ENCODE measurements at places on chromosomes 4 and X.

GRCh38 chr4:165563851-165564250 is 185.0 kb downstream of the CPE start:
- DNase-seq, result no peak

DNA sequence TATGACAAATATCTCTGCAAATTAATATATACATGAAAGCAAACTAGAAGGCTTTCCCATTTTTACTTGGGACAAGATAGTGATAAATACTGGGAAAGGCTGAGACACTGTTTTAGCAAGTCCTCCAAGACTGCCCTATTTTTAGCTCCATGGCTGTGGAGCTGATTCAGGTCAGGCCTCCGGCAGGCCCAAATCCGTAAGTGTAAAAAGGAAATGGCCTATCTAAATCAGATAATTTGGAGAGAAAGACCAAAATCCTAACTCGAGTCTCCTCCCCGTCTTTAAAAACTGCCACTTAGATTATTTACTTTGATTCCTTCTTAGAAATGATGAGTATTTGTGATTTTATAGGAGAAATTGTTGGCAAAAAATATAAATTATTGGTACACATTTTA is 2.9 kb downstream of the OTUD4 start:
- DNase-seq, result no peak

- DNase-seq, result no peak
These were observed 240.6 kb downstream of the AFAP1 start for GRCh38 chr4:7699031-7699430.

- peak; percentile 57 for DNase-seq
These were observed 85.7 kb upstream of the MTM1 start for GRCh38 chrX:150482537-150483206.

GRCh38 chr4:161002386-161002785 is 1161.4 kb downstream of the FSTL5 start:
- no peak for DNase-seq

- no peak for DNase-seq
These were observed at the start of gene PDHA2 for GRCh38 chr4:95839891-95840290. TSS of gene PDHA2 (plus strand) at chr4:95840093. CDS start at chr4:95840151, 58 bp downstream.

DNA sequence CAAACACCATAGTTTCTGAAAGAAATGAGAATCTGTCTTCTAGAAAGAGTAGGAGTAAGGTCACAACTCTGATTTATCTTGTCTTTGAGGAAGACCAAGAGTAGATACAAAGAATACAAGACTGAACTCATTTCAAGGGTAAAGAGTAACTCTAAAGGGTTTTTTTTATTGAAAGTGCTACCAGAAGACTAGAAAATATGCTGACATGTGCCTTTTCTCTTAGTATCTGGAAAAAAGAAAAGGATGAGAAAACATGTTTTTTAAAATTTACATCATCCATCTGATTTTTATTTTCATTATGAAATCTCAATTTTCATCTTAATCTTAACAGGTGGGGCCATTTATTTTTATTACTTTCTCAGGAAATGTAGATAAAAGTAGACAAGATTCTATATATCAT is 43.0 kb downstream of the UNC5C start:
- no peak for DNase-seq

- no peak for DNase-seq
These were observed 496.9 kb downstream of the RAB28 start for GRCh38 chr4:12987284-12987683.

GRCh38 chr4:104420766-104421165 is 73.9 kb downstream of the CXXC4 start:
- no peak for DNase-seq

DNA sequence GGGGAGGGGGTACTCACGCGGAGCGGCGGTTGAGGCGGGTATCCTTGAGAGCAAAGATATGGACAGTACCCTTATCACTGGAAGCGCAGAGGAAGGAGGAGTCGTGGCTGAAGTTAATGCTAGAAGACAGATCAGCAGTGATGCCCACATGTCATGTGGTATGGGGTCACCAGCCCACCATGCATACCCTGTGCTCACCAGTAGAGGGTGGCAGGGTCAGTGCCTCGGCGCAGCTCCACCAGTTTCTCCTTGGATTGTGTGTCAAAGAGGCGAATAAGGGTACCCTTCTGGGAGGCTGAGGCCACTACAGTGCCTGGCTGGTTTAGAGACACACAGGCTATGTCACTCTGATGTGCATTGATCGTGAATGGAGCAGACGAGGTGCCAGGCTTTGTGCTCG is 1.5 kb upstream of the PRAF2 start:
- DNase-seq, result no peak

DNA sequence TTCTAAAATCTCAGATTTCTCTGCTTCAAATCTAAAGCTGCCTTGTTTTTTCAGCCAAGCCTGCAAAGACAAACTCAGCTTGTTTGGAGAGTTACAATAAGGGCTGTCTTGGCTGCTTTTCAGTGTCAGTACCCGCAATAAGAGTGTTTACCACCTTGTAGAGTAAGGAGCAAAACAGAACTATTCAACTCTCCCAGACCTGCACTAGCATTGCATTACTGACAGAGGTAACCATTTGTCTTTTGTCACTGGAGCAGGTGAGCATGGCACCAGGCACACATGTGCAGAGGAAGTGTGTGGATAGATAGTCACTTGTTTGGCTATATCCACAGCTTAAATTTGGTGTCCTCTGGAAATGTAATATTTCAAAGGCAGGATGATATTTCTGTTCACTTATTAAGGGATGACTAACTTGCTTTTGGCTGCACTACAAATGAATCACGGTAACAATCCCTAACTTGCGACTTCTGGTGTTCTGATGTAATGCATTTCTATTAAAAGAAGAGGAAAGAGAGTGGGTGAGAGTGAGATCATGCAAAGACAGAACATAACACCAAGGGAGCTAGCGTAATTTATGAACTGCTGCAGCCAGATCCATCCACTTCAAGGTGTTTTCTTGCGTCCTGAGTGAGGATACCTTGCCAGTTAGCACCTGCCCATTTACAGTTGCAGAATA is 38.6 kb downstream of the PTCHD1 start:
- no peak for DNase-seq

DNA sequence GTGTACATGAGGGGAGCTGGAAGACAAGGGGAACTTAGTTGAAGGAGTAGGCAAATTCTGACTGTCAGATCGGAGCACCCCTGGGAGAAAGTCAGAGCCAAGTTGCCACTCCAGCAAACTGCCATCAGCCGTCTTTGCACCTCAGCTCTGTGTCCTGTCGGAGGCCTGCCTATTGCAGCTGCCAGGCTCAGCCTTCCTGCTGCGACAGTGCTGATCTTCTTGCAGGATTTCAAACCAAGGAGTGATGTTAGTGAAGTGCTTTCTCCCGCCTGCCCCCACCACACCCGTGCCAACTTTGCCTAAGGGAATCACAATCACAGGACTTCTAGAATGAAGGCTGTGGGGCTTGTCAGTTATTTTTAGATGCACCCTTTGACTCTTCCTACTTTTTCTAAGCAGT is 185.3 kb downstream of the KIT start:
- no peak for DNase-seq

GRCh38 chr4:15906020-15906443 is 32.5 kb downstream of the FGFBP1 start:
- no peak for DNase-seq

DNA sequence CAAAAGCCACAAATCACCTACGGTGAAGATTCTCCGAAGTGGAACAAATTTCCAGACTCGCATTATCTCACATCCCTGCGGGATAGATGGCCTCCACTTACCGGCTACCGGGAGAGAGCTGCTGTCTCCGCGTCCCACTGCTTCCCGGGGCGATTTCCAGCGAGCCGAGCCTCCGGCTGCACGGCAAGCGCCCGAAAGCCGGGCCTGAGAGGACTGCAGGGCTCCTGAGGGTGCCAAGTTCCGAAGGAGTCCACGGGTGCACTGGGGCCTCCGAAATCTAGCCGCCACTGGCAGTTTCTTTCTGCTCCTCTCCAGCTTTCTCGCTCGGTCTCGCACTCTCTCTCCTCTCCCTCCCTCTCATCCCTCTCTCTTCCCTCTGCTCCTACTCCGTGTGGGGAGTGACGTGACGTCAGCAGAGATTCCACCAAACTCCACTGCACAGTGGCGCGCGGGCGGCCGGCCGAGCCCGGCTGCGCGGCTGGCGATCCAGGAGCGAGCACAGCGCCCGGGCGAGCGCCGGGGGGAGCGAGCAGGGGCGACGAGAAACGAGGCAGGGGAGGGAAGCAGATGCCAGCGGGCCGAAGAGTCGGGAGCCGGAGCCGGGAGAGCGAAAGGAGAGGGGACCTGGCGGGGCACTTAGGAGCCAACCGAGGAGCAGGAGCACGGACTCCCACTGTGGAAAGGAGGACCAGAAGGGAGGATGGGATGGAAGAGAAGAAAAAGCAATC is 14.0 kb upstream of the PITX2 start:
- no peak for DNase-seq

GRCh38 chr4:181350615-181351415 is 892.4 kb upstream of the TENM3 start:
- DNase-seq, result no peak
